ENCODE measurements at places on chromosomes 2 and 18. TPM values are rescaled to one million over a fixed set of nuclear protein-coding genes. Genes with fewer than 3 reads are reported as not detected.

The CBLN2 gene
- total RNA-seq: 0.12 TPM

The SLC23A3 gene
- total RNA-seq: 0.75 TPM

The LYG1 gene
- total RNA-seq: 1.2 TPM

The LRPPRC gene
- total RNA-seq: 92.5 TPM

The PROKR1 gene
- total RNA-seq: not detected

The AQP12B gene
- total RNA-seq: not detected

The DSG3 gene
- total RNA-seq: 0.02 TPM

The SIX3 gene
- 3.3 TPM for total RNA-seq

The LYPD6 gene
- total RNA-seq: 0.22 TPM

The MTIF2 gene
- 45.1 TPM for total RNA-seq

The SERPINB10 gene
- total RNA-seq: not detected

The IL1B gene
- 0.13 TPM for total RNA-seq

All from A549 treated with dexamethasone at 1 μM for 4 hours (cell line).